ENCODE measurements at places on chromosomes 7 and 10. TPM values are rescaled to one million over a fixed set of nuclear protein-coding genes. Genes with fewer than 3 reads are reported as not detected.

Gene STAMBPL1
- 7.8 TPM for total RNA-seq

Gene CDC14C
- not detected for total RNA-seq

Gene IQCE
- 11.5 TPM for total RNA-seq

Gene OR6V1
- total RNA-seq = not detected

Gene COL17A1
- total RNA-seq = 0.29 TPM

Gene PNLIP
- total RNA-seq = not detected

Gene NEUROD6
- total RNA-seq = not detected

Gene ADIRF
- total RNA-seq = 143 TPM

Gene NEUROG3
- 0.27 TPM for total RNA-seq

Gene PKD1L1
- 0.68 TPM for total RNA-seq

DNA sequence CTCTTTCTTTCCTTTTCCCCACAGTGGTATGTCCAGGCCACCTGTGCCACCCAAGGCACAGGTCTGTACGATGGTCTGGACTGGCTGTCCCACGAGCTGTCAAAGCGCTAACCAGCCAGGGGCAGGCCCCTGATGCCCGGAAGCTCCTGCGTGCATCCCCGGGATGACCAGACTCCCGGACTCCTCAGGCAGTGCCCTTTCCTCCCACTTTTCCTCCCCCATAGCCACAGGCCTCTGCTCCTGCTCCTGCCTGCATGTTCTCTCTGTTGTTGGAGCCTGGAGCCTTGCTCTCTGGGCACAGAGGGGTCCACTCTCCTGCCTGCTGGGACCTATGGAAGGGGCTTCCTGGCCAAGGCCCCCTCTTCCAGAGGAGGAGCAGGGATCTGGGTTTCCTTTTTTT is 2.3 kb upstream of the FSCN3 start:
- no peak for DNase-seq

- no peak for DNase-seq
Observed at GRCh38 chr10:69045441-69046300, 42.2 kb upstream of the SRGN start.

DNA sequence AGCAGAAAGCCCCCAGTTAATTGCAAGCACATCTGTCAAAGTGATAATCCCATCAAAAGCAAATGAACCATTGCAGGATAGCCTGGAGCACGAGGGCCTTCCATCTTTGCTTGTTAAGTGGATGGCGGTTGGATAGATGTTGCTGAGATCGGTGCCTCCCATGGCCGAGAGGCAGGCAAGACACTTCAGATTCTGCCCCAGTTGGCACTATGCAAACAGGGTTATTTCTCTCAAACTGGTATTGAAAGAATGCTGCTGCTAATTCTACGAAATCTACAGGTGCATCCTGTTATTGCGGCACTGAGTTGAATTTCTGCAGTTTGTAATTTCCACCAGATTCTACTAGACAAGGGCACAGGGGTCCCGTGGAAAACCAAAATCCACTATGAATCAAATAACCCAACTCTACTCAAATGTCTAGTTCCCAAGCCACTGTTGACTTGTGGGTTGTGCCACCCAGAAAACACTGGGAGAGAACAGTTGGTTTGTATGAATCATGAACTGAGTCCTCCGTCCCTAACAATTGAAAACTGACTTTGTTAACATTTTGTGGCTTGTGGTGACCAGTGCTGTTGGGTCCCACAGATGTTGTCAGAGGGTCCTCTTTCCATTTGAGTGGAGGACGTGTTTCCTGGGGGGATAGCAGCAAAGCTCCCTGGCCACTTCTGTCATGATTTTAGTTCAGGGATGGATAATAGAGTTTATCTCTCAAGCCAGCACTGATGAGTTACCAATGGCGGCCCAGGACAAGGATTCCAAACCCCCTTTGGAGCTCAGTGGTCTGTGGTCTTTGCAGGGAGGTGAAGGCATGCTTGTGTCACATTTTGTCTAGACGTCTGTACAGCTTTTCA is 7.1 kb upstream of the IL2RA start:
- DNase-seq = no peak

- DNase-seq = no peak
Observed at GRCh38 chr7:42448901-42449300, 211.9 kb upstream of the GLI3 start.

DNA sequence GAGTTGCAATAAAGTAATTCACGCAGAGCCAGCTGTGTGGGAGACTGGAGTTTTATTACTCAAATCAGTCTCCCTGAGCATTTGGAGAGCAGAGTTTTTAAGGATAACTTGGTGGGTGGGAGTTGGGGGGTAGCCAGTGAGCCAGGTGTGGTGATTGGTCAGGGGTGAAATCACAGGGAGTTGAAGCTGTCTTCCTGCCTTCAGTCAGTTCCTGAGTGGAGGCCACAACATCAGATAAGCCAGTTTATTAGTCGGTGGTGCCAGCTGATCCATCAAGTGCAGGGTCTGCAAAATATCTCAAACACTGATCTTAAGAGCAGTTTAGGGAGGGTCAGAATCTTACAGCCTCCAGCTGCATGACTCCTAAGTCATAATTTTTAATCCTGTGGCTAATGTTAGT is 3.3 kb upstream of the CYP51A1 start:
- no peak for DNase-seq

- DNase-seq = no peak
Observed at GRCh38 chr7:128963327-128963757, 25.6 kb downstream of the IRF5 start.

- no peak for DNase-seq
Observed at GRCh38 chr7:33933611-33934281, 28.4 kb downstream of the BMPER start.

DNA sequence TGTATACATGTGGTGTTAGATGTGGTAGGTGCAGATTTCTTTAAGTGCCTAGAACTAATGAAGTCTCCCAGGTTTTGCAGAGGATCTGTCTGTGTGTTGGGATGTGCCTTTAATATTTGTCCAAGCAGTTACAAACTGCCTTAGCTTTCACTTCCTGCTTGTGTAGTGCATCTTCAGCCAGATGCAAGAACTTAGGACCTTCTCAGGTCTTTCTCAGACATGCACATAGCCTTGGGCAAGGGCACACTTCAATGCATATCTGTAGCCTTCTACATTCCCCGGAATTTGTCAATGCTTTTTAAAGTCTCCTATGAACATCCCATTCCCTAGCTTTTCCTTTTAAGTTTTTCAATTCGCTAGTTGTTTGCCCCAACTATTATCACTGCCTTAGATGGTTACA is 47.2 kb upstream of the SLC39A12 start:
- DNase-seq = no peak

DNA sequence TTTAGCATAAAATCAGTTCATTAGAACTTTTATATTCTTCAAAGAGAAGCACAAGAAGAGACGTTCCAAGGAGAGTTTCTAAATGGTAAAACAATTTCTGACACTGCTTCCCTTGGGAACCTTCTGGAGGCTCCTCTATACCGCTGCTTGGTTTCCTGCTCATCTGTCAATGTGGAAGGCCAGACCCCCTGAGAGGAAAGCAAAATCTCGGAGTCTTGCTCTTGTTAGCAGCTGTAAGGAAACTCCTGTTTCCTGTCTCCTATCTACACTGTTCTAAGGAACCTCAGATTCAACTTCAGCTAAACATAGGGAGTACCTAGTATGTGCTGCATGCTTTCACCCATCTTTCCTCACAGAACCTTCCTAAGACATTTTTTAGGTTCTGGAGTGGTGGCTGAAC is 322.2 kb downstream of the BMPER start:
- no peak for DNase-seq

DNA sequence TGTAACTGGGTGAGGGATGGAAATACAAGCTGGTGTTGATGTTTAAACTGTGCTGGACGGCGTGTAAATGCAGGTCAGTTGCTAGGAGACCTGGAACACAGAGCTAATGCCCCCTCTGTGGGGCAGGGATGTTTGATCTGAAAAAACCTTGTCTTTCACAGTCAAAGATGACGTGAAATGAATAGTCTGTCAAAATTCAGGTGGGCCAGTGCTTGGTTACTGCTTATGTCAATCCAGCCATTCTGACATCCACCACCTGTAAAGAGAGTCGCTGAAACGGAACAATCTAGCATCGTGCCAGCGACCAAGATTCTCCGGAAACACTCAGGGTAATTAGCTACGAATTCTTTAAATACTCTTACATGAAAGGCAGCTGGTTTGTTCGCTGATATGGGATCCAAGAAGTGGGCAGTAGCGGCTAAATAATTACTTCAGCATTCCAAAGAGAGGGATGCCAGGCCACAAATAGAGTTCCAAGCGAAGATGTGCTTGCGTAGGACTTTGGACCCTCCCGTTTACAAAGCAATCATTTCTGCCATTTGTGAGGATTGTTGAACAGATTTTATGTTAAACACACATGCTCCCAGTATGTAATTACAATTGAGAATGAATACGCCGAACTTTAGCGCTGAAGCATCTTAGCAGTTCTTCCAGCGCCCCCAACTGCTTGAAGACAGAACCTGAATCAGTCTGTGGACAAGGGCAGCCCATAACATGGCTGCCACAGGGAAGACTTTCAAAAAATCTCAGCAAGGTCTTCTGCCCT is 7.3 kb upstream of the ASB4 start:
- DNase-seq = peak; percentile 22

GRCh38 chr7:118175740-118176139 is 8.2 kb upstream of the LSM8 start:
- no peak for DNase-seq

GRCh38 chr10:46001187-46001756 is 29.0 kb downstream of the TIMM23 start:
- no peak for DNase-seq

DNA sequence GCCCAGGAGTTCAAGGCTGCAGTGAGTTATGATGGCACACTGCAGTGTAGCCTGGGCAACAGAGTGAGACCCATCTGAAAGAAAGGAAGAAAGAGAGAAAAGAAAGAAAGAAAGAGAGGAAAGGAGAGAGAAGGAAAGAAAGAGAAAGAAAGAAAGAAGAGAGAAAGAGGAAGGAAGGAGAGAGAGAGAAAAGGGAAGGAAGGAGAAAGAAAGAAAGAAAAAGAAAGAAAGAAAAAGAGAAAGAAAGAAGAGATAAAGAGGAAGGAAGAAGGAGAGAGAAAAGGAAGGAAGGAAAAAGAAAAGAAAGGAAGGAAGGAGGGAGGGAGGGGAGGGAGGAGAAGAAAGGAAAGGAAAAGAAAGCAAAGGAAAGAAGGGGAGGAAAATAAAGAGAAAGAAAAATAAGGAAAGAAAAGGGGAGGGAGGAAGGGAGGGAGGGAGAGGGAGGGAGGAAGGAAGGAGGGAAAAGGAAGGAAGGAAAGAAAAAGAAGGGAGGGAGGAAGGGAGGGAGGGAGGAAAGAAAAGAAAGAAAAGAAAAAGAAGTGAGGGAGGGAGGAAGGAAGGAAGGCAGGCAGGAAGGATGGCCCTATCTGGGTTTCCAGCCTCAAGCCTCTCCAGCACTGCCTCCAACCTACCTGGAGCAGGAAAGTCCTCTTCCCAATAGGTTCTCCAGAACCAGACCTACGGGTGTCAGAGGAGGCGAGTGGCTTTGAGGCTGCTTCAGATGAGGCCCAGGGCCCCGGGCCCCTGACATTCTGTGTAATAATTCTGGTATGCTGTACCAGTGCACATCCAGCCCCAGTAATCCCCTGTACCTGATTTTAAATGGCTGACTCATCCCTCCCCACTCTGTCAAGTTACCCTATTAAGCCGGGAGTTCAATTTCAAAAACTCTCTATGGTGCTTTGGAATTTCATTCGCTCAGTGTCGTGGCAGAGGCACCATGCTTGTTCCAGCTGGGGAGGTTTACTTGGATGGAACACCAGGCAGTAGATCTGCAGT is 6.8 kb upstream of the PARD3 start:
- no peak for DNase-seq

GRCh38 chr10:42943025-42943818 is 133.6 kb upstream of the RET start:
- no peak for DNase-seq

DNA sequence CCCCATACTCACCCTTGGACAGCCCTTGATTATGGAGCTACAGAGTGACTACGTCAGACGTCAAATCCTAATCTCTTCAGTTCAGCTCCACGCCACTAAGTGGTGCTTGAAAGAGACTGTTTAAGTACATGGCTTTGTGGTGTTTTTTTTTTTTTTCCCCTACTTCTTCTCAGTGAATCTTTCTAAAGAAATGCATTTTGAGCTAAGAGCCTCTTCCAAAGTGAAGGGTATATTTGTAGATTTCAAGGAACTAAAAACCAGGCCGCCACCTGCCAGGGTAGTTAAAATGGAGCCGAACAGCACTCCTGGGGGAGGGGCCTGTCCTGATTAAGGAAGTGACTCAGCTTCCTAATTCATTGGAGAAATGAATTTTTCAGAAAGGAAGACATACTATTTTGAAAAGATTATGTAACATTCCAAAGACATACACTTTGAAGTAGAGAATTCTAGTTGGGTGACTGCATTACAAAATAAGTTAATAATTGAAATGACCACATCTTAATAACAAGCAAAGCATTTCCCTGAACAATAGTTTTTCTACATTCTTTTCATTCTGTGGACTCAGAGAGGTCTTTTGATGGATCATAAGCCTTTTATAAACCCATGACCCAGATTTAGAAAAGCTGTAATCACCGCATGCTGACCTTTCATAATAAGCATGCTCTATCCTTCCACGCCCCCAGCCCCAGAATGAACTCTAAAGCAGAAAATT is 20.6 kb upstream of the VPS41 start:
- DNase-seq = no peak

DNA sequence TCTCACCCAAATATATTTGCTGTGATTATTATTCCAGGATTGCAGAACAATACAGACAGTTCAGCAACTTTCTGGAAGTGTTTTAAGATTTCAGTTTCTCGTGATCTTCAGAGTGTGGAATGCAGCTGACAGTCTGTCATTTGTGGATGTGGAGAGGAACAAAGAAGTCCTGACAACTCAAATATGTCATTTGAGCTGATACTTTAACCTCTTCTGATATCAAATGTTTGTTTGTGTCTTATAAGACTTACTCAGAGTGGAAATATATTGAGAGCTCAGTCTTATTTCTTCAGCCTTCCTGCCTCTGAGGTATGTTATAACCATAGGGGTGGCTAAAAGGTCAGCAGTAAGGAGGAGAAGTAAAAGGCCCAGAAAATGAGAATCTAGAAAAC is 96.4 kb downstream of the OSBPL3 start:
- DNase-seq = no peak

- DNase-seq = no peak
Observed at GRCh38 chr7:68122801-68123200, 1126.2 kb downstream of the TYW1 start.

DNA sequence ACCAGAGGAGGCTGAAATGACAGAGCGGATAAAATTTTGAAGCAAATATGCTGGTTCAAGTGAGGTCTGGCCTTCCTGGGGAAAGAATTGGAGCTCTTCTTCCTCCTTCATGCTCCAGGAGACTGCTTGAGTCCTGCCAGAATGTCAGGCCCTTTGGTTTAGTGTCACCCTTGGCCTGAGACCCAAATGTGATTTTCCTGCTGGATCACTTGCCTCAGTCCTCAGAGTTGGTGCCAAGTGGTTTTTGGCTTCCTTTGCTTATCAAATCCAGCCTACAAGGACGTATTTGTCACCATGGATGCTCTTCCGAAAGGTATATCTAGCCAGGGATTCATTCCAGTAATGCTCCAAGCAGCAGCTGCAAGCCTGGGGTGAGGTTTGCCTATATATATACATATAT is 118.4 kb downstream of the PLPP4 start:
- no peak for DNase-seq

DNA sequence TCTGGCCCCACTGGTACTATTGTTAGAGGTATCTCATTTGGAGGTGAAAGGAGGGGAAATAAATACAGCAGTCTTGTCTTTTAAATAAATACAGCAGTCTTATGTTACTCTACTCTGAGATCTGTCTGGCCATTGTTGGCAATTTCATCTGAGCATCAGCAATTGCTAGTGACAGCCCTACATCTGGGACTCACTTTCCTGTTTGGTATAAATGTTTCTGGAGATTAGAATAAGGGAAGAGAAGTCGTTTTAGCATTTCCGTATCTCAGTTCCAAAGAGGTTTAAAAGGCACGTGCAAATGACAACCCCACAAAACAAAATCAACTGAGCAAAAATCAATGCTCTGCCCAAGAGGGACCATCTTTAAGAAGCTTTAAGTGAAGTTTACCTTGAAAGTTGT is 18.1 kb upstream of the CNNM2 start:
- no peak for DNase-seq
